ENCODE measurements at places on chromosomes 4 and X.

DNA sequence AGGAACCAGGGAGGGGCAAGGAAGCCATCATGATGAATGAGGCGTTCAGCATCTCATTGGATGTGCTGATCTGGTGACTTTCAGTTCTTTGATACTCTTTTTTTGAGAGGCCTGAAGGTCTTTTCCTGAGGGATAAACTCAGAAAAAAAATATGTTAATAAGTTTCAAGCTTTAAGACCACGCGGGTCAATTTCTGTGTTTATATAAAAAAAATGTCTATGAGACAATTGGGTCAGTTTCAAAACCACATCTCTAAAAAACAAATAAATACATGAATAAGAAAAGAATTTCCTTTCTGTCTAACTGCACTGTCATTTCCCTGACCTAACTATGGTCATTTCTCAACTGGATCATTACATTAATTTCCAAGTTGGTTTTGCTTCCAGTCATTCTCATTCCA, 62.6 kb downstream of the TRIML1 start:
- DNase-seq = no peak

- DNase-seq = no peak
These were observed 349.1 kb downstream of the PCDH10 start for GRCh38 chr4:133498149-133498548.

DNA sequence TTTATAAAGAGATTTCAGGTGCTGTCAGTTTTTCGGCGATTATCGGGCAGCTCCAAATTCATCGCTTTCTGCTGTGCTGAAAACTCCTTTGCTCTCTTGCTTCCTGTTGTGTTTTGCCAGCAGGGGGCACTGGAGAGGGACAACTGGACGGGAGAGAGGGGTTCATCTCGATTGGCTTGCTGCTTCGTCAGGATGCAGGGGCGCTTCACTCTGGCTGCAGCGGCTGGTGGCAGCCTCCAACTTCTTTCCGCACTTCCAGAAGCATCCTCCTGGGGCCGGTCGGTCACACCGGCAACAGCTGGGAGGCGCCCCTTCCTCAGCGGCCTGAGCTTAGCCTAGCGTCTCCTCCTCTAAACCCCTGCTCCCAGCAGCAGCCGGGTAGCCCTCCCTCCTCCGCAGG, 29.5 kb downstream of the MSL3 start:
- DNase-seq = no peak

DNA sequence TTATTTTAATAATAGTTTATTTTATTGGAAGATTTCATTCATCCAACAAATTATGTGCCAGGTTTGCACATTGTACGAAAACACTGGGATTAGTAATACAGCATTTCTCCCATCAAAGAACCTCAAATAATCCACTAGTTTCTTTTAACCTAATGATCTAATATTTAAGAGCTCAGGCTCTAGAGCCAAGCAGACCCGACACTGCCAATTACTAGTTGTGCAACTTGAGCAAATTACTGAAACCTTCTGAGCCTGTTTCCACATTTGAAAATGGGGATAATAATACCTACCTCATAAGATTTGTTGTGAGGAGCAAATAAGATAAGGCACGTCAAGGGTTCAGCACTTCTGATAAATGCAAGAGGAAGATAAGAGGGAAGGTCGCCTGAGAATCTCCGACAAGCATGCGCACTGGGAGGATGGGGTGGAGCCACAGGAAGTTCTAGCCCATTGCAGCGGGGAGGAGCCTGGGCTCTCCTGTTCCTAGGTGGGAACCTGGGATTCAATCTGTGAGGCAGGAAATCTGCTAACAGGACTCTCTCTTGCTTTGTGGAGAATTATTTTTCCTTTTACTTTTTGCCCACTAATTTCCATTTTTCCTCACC, 141.5 kb upstream of the SMAD1 start:
- DNase-seq = no peak

- no peak for DNase-seq
These were observed 8.3 kb upstream of the HAND2 start for GRCh38 chr4:173538148-173538908.

- no peak for DNase-seq
These were observed 23.4 kb upstream of the PRPS2 start for GRCh38 chrX:12767856-12768255.

DNA sequence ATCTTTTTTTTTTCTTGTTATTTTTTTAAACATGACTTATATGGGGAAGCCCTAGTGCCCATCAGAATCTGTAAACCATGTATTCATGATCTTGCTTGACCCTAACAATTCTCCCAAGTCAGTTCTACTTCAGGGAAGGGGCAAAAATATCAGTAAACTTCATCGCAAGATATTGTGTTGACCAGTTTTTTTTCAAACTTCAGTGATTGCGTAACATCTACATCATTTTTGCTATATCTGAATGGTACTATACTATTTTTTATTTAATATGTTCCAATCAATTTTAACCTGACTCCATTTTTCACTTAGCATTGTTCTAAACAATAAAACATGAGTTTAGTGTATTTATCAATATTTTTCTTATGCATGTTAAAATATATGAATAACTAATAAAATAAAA, 221.2 kb downstream of the NKX6-1 start:
- no peak for DNase-seq

DNA sequence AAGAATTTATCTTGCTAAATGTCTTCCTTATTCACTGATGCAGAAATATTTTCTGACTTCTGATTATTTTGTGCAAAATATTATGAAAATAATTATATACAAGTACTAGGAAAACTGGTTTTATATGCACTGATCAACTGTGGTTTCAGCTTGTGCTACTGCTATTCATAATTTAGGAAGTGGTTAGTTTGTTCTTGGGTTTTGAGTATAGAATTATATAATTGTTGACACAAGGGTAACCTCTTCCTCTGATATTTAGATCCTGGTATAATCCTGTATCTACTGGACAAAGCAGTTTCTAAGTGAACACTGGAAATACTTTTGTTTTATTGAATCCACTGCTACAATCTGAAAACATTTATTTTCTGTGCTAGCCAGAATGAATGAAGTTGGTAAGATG, 182.8 kb downstream of the PDGFC start:
- DNase-seq = no peak

GRCh38 chr4:184156163-184156920, 61.3 kb downstream of the ENPP6 start:
- DNase-seq = no peak

DNA sequence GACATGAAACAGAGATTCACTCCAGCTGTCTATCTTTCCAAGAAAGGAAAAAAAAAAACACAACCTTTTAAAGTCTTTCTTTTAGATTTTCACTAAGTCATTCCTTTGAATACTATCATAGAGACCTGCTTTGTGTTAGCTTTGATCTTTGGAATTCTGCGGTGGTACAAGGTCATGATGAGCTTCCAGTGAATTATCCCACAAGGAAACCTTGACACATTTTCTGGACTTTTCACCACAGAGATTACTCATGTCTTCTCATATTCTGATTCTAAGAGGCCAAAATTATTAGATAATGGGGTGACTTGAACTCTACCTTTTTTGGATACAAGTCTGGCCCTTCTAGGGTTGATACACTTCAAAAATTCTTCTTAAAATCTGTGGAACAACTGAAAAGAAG, 201.6 kb downstream of the PACRGL start:
- no peak for DNase-seq

Measured in NCI-H2171 (cell line).